ENCODE measurements at places on chromosomes 11 and 22.

DNA sequence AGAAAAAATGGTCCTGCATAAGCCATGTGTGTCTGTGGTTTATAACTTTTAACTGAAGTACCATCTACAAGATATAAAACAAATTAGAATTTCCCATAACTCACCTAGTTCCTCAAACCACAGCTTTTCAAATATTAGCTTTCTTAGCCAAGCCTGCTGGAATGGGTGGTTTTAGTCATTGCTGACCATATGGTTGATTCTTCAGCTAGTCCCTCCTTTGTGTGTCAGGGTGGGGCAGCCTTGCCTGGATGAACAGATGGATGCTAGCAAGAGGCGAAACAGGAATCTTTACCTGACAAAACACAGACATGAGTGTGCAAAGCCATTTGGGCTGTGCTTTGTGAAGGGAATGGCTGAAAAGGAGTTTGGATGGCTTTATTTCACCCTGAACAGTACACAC is 6.9 kb upstream of the B3GNT6 start:
- no peak for DNase-seq

GRCh38 chr11:125270711-125271110 is 106.2 kb downstream of the PKNOX2 start:
- DNase-seq = no peak

GRCh38 chr11:130728185-130729180 is 187.8 kb downstream of the SNX19 start:
- no peak for DNase-seq

DNA sequence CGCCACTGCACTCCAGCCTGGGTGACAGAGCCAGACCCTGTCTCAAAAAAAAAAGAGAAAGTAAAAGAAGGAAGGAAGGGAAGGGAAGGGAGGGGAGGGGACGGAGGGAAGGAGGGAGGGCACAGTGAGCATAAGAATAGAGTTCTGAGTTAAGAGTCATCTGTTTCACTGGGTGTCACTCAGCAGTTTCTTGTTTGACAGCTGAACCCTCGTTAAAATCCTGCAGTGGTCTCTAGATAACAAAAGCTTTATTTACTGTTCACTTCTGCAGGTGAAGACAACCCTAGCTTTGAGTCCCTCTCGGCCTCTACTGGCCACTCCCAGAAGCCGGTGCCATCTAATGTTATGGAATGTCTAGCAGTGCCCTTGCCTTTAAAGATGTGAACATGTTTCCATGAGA is 71.2 kb downstream of the CLPB start:
- DNase-seq = no peak

GRCh38 chr11:126443120-126443519 is 87.6 kb downstream of the ST3GAL4 start:
- no peak for DNase-seq

Data from fibroblast of gingiva (primary cell).